ENCODE measurements at places on chromosomes 13 and 19.

DNA sequence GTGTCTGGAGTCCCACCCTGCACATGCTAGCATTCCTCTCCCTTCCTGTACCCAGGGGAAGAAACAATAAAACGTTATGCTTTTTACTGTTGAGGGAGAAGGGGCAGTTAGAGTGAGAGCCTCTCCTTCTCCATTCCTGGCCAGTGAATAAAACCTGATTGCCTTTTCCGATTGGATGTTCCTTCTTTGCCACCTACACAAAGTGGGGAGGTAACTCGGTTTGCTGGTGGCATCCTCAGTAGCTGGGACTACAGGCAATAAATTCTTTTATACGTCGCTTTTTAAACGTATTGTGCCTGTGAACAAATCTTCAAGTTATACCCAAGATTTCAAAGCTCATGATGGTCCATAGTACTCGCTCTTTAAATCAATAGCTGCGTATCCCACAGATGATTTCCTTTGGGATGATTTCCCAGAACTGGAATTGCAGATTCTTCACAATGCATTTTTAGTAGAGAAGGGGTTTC is 660 bp upstream of the MVB12A start:
- no peak for DNase-seq

DNA sequence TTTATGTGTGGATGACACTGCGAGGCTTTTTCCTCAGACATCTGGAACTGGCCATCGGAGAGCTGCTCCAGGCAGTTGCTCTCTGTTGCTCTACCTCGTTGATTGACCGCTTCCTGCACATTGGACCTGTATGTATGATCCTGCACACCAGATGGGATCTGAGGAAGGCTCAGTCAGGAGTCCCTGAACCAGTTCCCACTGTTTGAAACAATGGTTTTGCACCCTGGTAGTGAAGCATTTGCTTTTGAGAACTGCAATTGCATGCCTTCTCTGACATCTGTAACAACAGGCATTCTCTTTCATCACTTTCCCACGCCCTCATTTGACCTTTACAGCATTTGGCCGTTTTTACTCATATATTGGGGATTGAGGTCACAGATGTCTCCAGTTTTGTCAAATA is 61.1 kb upstream of the NPAS1 start:
- peak; percentile 59 for DNase-seq

DNA sequence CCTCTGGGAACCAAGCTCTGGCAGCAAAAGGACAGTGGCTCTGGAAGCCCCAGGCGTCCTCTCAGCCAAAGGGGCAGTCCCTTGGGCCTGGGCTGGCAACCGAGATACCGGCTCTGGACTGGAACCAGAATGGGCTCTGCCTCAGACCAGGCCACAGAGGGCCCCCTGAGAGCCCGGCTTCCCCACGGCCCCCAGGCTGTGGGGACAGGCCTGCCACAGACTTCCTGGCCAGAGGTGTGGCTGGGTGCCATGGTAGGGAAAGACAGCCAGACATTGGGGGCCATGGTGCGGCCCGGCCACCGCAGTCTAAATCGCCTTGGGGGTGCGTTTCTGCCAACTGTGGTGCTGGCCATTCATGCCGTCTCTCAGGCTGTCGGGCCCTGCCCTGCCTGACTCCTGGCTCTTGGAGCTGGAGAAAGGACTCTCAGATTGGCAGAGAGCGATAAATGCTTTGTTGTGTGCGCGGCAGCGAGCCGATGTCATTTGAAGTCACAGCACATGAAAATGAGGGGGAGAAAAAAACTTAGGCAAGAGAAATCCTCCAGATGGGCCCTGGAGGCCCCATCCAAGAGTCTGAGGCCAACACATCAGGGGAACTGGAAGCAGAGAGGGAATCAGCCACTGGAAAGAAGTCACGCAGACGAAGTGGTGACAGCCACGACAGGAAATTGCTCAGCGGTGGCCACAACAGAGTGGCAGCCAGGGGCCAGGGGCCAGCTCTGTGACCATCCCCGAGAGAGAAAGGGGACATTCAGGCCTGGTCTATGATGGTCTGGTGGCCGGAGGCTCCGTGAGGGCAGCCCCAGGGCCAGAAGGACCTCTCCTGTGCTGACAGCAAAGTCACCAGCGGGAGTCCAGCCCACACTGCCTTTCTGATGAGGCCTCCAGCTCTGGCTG is 26.5 kb downstream of the SH3GL1 start:
- no peak for DNase-seq

- no peak for DNase-seq
Measured at GRCh38 chr19:40009674-40010073, 12.8 kb downstream of the ZNF546 start.

GRCh38 chr19:8302357-8302691 is 5.8 kb downstream of the CD320 start:
- no peak for DNase-seq

- DNase-seq = no peak
Measured at GRCh38 chr19:54137699-54138488, at the start of gene CNOT3. TSS of gene CNOT3 (plus strand) at chr19:54137762. CDS start at chr19:54142979, 5,217 bp downstream.

DNA sequence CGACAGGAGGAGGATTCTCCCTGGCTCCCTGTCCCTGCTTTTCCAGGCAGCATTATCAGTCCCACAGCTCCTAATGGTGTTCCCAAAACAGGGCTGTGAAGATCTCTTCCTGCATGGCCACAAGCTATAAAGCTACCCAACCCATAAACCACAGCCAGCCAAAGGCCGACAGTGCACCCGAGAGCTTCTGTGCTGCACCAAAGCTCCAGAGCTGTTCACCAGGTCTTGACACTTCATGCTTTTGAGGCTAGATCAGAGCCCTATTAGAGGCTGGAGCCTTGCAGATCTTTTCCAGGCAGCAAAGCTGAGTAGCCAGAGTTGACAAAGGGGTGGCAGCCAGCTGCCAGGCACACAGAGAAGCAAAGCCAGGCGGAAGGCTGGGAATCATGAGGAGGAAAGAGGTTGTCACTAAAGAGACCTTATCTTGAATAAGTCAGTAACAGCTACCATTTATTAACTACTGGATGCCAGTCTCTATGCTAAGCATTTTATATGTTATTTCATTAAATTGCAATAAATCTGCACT is 180.4 kb downstream of the KATNAL1 start:
- no peak for DNase-seq

GRCh38 chr19:38650911-38651584 is 3.6 kb downstream of the ACTN4 start:
- DNase-seq = no peak

GRCh38 chr13:79765331-79765730 is 284.4 kb downstream of the NDFIP2 start:
- DNase-seq = no peak

- no peak for DNase-seq
Measured at GRCh38 chr13:100356889-100357288, 231.7 kb downstream of the GGACT start.

- no peak for DNase-seq
Measured at GRCh38 chr19:3572855-3573161, at the start of gene HMG20B. TSS of gene HMG20B (plus strand) at chr19:3572944. CDS start at chr19:3573310, 366 bp downstream.

DNA sequence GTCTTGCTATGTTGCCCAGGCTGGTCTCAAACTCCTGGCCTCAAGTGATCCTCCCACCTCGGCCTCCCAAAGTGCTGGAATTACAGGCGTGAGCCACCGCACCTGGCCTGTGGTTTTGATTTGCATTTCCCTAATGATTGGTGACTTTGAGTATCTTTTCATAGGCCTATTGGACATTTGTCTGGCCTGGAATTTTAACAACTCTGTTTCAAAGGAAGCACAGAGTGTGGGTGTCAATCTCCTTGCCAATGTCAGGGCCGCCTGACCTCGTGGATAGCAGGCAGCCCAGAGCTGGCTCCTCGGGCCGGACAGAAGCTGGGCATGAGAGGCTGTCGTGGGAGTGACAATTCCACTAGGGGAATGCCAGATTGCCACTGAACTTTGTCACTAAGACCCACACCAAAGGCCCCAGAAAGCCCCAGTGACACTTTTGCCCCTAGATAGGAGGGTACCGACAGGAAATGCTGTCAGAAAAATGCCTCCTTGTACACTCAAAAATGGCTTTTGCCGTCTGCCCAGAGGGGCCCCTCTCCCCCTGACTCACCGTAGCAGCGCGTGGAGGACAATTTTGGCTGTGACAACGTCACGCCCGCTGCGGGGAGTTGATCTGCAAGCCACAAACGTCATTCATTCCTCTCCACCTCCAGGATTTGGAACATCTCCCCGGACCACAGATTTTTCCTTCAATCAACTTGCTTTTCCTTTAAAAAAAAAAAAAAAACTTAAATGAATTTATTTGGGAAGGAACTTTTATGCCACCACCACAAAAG is 11.7 kb upstream of the ADGRE5 start:
- peak; percentile 92 for DNase-seq

DNA sequence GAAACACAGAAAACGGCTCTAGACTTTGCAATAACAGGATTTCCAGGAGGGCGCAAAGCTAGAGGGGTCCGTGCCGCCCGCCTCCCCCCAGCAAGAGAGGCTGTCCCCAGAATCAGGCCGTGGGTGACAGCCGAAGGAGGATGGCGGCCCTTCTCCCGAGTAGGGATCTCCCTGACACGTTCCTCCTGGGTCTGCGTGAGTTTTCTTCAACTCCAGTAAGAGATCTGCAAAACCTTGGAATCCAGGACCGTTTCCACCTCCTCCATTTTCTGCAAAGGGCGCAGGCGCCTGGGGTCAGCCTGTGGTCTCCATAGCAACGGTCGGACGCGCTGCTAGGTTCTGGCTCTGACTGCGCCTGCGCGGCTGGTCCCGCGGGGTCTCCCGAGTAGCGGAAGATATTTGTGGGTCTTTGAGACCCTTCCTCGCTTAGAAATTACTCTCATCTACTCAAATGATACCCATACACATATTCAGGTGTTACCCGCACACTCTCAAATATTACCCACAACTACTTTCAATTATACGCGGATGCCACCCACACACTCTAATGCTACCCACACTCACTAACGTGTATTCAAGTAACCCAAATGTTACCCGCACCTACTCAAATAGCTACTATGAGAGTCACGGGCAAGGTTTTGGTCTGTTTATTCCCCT is 2.1 kb downstream of the PNMA8C start:
- peak; percentile 50 for DNase-seq

DNA sequence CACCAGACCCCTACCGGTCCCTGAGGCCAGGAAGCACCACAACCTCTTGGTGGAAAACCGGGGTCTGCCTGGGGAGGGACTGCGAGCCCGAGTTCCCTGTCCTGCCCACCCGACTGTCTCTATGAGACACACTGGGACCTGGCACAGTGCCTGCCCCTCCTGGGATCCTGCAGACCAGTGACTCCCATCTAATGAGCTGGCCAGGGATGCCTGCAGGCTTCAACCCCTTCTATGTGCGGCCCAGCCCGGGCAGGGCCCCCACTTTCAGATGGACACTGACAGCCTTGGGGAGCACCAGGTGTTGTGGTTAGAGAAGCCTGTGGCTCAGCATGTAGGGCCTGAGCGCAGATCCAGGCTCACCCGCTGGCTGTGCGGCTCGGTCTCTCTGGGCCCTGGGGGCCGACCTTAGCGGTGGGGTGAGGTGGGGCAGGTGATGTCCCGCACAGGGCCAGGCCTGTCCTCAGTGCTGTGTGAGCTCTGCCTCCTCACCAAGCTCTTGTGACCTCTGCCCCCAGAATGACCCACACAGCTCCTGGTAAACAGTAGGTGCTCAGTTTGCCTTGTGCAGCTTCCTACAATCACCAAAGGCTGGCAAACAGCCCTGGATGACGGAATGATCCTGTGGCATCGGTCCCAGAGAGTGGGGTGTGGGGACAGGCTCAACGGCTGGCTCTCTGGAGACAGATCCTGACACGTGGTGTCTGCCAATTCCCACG is 17.9 kb upstream of the CACTIN start:
- DNase-seq = no peak

DNA sequence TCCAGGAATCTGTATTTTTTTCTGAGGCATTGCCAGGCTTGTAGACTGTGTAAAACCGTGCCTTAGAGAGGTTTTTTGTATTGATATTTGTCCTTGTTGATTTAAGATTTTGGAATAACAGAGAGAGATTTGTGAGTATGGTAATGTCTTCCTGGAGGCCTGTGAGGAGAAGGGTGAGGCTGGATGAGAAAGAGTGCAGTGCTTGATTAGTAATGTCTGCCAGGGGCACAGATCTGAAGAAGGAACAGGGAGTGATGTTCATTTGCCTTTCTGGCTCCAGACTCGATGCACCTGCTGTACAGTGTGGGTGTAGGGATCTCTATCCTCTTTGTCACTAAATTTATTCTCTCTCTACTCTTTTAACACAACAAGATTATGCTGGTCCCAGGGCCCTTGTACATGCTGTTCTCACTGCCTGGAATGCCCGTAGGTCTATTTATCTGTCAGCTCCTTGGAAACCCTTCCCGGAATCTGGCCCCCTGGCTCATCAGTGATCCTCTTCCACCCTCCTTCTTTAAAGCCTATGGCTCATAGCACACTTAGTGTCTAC is 4.2 kb downstream of the FIZ1 start:
- no peak for DNase-seq

DNA sequence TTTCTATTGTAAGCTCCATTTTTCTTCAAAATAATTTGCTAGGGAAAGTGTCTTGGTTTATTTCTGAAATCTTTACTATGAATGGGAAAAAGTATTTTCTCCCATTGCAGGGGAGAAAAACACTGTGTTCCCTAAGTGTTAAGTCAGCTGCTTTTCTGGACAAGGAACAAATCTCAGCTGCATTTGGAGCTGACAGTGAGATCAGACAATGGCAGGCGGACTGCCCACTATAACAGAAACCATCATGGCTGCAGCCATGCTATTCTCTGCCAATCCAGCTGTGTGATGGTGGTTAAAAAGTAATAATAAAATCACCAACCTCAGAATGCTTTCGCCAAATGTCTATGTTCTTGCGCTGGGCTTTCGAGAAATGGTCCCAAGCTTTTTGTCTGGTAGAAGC is 302.7 kb downstream of the DNAJC15 start:
- no peak for DNase-seq

DNA sequence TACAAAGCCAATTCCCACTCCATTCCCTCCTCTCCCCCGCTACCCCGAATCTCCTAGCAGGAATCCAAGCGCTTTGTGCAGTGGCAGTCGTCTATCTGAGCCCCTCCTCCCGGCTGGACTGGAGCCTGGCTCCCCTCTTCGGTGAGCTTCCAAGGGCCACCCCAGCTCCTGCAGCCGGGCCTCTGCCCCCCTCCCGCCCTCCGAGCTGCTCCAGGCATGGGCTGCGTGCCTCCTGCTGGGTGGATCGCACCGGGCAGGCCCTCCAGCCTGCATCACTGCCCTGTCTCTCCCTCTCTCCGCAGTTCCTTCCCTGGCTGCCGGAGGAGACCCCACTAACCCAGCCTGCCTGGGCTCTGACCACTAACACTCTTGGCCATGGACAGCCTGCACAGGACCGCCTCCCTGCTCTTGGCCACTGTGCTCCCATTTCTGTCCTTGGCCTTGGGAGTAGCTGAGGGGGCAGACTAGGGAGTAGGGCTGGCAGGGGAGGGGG is 12.9 kb upstream of the LENG8 start:
- no peak for DNase-seq

DNA sequence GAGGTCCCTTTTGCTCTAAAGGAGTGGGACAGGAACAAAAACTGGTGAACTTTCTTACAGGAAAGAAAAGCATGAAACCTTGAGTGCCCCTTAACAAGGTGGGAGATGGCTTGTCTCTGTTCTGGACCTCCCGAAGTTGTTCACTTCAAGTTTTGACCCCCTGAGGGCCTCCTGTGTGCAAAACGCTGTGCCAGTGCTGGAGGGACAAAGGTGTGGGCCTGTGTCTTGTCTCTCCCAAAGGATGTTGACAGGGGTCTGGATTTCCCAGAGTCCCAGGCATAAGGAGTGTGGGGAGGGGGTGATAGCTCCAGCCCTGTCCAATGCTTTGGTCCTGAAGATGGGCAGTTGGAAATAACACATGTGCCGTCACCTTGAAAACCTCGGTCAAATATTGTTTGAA is 6.5 kb downstream of the ZNF536 start:
- no peak for DNase-seq
